ENCODE measurements at places on chromosomes 2 and 18. TPM values are rescaled to one million over a fixed set of nuclear protein-coding genes. Genes with fewer than 3 reads are reported as not detected.

DNA sequence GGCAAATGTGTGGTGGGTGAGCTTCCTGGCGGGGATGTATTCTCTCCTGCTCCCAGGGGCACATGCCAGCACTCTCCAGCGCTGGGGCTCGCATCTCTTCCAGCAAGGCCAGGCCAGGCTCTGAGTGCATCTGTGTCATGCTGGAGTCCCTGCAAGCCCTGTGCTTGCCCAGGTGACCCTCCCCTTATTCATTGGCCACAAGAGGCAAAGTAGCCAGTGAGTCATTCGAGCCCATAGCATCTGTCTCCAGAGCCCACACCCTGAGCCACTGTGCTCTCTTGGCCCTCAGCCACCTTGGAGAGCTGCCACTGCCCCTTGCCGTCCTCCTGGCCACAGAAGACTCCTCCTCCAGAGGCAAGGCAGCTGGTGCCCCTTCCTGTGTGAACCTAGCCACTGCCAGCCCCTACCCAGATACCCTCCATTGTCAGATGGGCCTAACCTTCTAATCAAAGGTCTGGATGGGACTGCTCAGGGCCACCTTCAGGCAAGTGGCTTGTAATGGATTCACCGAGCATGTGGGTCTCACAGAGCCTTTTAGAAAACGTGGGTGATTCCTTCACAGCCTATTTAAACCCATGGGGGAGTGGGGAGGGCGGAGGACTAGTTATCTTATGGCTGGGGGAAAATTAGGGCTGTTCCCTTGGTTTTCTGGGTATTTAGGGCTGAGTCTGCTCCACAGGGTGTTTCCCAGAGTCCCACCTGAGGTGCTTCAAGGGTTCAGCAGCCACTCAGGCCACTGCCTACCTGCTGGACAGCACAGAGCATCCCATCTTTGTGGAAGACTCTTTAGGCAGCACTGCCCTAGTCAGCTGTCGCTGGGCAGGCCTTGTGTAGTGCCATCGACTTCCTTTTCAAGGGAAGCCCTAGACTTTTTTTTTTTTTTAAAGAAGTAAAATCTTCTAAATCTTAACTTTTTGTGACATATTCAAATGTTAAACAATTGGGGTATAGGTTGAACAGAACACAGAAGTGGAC, 137.4 kb downstream of the ACOXL start:
- no peak for DNase-seq

DNA sequence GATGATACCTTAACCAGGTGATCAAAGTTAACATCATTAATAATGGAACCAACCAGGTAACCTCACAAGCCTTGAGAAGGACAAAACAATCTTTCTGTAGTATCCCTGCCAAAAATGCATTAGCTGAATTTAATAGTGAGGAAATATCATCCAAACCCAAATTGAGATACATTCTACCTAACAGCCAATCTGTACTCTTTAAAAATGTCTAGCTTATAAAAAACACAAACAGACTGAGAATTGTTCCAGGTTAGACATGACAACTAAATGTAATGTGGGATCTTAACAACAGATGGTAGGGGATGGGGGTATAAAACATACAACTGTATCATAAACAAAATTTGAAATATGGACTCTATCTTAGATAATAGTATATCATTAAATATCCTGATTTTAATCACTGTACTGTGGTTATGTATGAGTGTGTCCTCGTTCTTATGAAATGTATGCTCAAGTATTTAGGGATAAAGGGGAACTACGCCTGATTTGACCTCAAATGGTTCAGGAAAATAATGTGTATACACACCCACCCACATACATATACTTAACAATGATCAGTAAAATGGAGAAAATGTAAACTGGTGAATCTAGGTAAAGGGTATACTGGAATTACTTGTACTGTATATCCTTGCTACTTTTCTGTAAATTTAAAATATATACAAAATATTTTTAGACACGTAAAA, 1.7 kb downstream of the FANCL start:
- no peak for DNase-seq

DNA sequence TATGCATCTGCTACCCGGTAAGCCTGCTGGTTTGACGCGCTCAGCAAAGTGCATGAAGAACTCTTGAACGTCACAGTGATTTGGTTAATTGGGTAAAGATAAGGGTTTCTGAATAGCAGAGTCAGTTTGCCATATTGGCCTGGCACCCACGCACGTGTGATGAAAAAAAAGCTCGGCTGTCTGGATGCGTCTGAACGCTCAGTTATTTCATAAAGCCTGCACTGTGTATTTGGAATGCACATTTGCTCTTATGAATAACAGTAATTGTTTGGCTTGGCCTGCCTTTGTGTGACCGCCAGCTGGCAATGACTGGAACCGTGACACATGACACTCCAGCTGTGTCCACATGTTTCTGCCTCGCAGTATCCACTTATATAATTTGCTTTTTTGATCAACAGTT, 129.2 kb upstream of the MEIS1 start:
- no peak for DNase-seq

DNA sequence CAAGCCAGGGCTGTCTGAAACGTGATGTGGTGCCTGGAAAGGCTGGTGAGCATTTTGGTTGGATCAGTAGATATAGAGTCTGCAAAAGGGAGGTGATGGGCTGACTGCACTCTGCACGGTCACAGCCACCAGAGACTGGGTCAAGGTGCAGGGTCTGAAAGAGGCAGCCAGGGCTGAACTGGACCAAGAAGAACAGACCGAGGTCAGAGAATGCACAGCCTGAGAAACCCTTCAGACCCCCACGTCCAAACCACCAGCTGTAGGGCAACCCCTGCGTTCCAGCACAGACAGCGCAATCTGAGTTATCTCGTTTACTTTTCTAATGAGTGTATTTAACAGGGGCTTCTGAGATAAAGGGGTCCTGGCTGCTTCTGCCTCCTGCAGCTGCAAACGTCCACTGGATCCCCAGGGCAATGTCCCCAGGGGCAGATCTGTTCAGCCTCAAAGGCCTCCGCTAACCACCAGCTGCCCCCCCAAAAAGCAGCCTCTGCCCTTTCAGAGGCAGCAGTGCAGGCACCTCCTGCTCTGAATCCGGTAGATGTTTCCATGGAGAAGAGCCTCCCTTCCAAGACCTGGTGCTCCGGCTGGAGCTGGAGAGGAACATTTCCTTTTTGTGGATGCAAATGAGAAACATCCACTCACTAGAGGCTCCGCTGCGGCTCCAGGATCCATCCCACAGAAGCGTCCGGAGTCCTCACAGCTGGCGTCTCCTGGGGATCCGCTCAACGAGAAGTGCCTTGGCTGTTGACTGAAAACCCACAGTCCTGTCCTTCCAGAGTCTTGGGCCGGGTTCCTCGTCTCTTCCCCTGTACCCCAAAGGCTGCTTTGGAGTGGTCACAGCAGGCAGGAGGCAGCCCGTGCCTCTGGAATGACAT, 970 bp upstream of the KCNG2 start:
- DNase-seq, result no peak

DNA sequence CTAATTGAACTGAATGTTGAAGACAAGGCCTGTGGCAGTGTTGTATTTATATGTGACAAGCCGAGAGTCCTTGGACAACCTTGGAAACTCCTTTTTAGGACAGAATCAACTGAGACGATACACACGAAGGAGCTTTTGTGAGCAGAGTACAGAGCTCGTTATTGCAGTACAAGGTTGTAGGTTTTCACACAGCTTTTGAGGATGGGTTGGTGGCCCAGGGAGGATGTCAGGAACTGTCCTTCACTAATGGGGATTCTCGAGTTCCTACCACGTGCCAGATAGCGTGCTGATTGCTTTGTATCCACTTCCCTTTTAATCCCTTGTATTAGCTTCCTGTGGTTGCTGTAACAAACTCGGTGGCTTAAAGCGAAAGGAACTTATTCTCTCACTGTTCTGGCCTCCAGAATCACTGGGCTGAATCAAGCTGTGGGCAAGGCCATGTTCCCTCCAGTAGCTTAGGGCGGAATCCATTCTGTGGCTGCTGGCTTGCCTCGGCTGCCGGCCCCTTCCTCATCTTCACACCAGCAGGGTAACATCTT, 20.2 kb downstream of the INPP4A start:
- no peak for DNase-seq

The UGT1A7 gene
- total RNA-seq, result not detected

DNA sequence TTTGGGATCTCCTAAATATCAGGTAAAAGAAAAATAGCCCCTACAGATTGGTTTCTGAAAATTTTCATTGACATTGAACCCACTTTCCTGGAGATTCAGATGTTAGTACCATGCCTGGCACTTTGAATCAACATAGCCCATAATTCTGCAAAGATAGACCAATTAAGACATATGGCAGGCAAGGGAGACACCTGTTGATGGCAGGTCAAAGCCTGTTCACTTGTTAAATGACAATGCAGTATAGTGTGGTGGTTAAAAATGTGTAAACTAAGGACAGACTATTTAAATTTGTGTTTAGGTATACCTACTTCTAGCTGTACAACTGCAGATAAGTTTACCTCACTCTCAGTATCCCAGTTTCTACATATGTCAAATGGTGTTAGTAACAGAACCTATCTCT, 178.1 kb upstream of the MMADHC start:
- no peak for DNase-seq

The HOXD10 gene
- 2.0 TPM for total RNA-seq

- no peak for DNase-seq
These were observed 83.9 kb downstream of the PTH2R start for GRCh38 chr2:208490492-208490891.

DNA sequence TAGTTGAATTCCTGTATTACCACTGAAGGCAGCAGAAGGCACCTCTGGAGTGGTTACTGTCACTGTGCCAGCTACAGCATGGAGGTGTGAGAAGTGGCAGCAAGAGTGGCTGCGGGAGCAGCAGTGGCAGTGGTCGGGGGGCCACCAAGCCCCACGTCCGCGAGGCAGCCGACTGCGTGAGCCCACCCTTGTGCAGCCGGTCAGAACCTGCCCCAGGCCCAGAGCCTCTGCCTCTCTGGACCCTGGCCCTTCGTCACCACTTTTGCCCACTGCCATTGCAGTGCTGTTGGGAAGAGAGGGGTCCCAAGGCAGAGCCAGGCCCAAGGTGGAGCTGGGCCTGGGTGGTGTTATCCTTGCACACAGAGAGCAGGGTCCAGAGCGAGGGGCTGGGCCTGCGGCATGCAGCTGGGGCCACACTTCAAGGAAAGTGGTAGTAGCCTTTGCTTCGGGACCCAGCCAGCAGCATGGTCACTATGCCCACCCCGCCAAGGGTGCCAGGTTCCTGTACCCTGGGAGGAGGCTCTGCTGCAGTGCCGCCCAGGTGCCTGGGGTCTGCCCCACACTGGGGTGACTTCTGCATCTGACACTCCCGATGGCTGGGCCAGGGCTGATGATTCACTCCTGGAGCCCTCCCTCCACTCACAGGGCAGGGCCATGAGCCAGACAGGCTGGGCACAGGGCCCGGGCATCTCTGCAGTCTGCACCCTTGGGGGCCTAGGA, 450.1 kb upstream of the LRATD1 start:
- DNase-seq, result no peak

The KRTCAP3 gene
- not detected for total RNA-seq

GRCh38 chr2:10373931-10374330, 71.2 kb downstream of the HPCAL1 start:
- no peak for DNase-seq

GRCh38 chr2:96962567-96963203, 23.7 kb downstream of the FAM178B start:
- DNase-seq, result no peak

The FEV gene
- not detected for total RNA-seq

- DNase-seq, result no peak
These were observed 1606.3 kb downstream of the SUCLG1 start for GRCh38 chr2:82852787-82853186.

DNA sequence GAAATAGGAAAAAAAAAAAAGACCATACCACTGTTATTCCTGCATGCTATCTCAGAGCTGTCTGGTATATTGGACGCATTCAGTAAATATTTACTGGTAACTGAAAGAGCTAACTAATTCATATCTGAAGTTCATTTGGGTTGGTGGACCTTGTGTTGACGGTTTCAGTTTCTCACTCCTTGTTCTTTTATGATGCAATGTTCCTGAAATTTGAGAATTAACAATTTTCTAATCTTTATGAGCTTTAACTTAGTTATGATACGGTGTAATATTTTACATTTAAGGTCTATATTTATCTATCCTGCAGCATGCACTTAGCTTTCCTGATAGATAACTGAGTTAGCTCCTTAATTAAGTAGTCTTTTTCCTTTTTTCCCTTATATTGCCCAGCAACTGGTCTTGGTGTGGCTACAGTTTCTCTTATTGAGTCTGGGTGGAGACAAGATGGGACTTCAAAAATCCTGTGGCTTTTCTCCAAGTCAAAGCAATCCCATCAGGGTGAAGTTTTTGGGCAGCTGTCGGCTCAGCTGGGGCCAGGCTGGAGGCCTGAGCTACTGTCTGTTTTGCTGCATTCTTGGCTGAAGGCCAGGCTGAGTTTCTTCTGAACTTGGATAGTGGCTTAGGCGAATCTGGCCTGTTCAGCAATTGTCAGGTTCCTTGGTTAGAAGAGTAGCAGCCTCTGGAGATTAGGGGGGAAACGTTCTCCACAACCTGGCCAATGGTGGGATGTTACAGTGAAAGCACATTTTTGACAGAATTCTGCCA, 78.4 kb upstream of the MEX3C start:
- no peak for DNase-seq

DNA sequence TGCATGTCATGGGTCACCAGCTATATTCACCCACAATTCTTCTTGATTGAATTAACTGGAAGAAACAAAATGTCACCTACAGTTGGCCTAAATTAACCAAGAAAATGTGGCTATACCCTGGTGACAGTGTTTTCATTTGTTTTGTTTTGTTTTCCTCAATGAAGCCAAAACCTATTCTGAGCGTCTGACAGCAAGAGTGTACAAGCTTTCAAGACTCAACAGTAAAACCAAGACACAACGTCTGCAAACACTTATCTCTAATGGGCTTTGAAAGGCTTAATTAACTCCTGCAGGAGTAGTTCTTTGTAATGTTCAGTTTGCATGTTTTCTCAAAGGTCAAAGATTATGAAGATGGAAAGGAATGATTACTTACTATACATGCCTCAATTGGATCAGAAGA, 827.6 kb upstream of the KLHL29 start:
- no peak for DNase-seq

GRCh38 chr2:207252979-207253645, 87.4 kb upstream of the KLF7 start:
- DNase-seq, result no peak

- no peak for DNase-seq
These were observed 21.8 kb upstream of the RPIA start for GRCh38 chr2:88669482-88670214.

DNA sequence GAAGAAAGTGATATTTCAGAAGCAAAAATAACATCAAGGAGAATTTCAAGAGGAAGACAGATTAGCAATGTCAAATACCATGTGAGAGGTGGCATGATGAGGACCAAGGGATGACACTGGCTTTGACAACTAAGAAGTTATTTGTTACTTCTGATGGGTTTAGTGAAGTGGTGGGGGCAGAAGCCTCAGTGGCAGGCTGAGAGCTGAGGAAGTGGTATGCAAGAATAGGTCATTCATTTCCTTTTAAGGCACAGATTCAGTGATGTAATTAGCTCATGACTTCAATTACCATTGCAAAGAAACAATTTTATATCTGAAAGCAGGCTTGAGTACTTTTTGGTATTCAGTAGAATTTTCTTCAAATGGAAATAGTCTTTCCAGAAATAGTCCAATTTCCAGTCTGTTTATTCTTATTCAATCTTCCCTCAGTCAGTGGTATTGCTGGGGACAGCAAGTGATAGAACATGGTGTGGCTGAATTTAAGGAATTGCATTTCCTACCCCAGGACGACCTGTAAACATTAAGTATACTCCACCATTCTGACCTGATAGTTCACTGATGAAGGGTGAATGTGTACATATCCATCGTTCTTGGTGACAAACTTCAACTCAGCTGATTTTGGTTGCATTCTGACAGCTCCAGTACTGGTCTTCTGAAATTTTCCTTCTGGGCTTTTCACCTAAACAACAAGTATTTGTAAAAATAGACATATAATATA, 28.2 kb downstream of the GEMIN6 start:
- DNase-seq, result no peak

All from glomerular endothelial cell (primary cell).